ENCODE measurements at places on chromosomes 7 and 10. TPM values are rescaled to one million over a fixed set of nuclear protein-coding genes. Genes with fewer than 3 reads are reported as not detected.
A peak's percentile ranks its signal among the peaks of the same experiment; 100 is the strongest.

Gene ST8SIA6
- total RNA-seq, result 11.0 TPM

Gene CPA2
- not detected for total RNA-seq

Gene HOXA6
- not detected for total RNA-seq

Gene PRLHR
- total RNA-seq, result not detected

Gene CDH23
- 4.4 TPM for total RNA-seq

Gene TRPV5
- not detected for total RNA-seq

Gene ARL4A
- total RNA-seq, result 25.0 TPM

Gene OPTN
- total RNA-seq, result 82.7 TPM

DNA sequence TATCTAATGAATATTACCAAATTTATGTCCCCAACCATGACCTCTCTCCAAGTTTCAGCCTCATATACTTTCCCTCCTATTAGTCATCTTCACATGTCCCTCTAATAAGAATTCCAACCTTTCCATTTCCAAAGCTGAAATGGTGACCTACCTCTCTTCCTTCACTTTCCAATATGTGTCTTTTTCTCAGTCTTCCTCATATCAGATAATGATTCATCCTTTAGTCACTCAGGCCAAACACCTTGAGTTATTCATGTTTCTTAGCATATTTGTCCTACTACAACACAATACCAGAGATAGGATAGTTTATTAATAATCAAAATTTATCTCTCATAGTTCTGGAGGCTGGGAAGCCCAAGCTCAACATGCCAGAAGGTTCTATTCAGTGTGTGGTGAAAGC lies 318.5 kb upstream of the ZWINT start:
- no peaks in the 10 kb centered on the region for H3K36me3 ChIP-seq
- no peaks in the 10 kb centered on the region for H3K4me1 ChIP-seq
- DNase-seq, result no peak
- no peak overlapping the region for H3K27ac ChIP-seq
- H3K4me3 ChIP-seq, result no peak overlapping the region

- H3K4me1 ChIP-seq, result no peaks in the 10 kb centered on the region
- no peak overlapping the region for H3K4me3 ChIP-seq
- H3K27ac ChIP-seq, result no peak overlapping the region
- peak; percentile 49 for DNase-seq
- no peaks in the 10 kb centered on the region for H3K27me3 ChIP-seq
Measured at GRCh38 chr10:1410469-1411395, 326.6 kb downstream of the ADARB2 start.

DNA sequence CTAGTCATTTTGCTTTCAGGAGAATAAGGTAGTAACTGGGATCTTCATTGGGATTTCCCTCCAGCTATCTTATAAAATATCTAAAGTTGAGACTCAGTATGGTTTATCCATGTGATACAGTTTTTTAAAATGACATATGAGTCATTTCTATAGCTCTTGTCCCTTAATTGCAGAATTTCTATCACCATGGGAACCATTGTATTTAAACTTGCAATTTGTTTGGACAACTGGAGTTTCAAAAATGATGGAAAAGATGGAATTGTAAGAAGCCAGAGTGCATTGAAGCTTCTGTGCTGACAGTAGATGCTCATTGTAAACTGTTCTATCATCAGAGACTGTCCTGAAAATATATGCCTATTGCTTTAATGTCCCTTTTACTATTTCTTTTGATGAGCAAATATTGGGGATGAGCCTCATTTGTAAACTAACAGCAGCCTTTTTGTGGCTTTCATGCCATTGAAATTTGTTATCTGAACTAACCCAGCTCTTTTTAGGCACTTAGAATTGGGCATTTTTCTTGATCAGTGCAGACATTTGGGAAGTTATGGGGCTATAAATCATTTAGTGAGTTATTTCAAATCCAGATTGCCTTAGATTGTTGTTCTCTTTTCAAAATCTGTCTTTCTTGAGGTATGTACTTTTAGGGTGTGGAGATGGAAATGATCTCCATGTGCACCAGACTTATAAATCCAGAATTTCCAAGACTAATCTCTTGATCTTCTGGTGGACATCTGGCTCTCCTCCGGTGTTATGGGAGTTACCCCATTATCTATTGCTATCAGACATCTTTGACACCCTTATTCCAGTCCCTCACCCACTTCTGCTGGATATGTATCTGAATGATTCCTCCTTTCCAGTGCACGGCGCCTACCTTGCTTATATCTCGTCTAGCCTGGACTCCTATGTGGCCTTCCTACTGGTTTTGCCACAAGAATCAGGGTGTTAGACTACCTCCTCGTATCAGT lies 159.0 kb downstream of the SND1 start:
- no peaks in the 10 kb centered on the region for H3K27me3 ChIP-seq
- no peak overlapping the region for H3K4me3 ChIP-seq
- no peak for DNase-seq
- H3K4me1 ChIP-seq, result no peaks in the 10 kb centered on the region
- no peak overlapping the region for H3K27ac ChIP-seq

DNA sequence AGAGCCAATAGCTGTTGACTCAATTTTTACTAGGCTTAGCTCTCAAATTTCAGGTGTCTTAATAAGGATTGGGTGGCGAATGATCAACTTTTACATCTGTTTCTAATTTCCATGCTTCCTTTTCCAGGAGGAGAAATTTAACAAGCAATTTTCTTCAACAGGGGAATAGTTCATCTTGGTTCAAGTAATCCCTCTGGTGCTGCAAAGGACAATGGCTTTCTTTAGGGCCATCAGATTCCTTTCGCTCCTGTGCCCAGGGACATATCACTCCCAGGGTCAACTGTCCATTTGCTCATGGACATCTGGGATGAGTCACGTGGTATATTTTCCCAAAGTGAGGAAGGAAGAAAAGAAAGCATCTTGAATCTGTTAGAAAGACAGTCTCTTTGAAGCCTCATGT lies 313.3 kb downstream of the FRMD4A start:
- H3K27me3 ChIP-seq, result no peaks in the 10 kb centered on the region
- DNase-seq, result no peak
- H3K36me3 ChIP-seq, result no peaks in the 10 kb centered on the region
- H3K27ac ChIP-seq, result no peak overlapping the region

GRCh38 chr7:2030475-2031450 lies 202.0 kb downstream of the MAD1L1 start:
- DNase-seq, result no peak
- no peaks in the 10 kb centered on the region for H3K36me3 ChIP-seq
- no peaks in the 10 kb centered on the region for H3K27me3 ChIP-seq
- no peak overlapping the region for H3K27ac ChIP-seq
- H3K4me3 ChIP-seq, result no peak overlapping the region

DNA sequence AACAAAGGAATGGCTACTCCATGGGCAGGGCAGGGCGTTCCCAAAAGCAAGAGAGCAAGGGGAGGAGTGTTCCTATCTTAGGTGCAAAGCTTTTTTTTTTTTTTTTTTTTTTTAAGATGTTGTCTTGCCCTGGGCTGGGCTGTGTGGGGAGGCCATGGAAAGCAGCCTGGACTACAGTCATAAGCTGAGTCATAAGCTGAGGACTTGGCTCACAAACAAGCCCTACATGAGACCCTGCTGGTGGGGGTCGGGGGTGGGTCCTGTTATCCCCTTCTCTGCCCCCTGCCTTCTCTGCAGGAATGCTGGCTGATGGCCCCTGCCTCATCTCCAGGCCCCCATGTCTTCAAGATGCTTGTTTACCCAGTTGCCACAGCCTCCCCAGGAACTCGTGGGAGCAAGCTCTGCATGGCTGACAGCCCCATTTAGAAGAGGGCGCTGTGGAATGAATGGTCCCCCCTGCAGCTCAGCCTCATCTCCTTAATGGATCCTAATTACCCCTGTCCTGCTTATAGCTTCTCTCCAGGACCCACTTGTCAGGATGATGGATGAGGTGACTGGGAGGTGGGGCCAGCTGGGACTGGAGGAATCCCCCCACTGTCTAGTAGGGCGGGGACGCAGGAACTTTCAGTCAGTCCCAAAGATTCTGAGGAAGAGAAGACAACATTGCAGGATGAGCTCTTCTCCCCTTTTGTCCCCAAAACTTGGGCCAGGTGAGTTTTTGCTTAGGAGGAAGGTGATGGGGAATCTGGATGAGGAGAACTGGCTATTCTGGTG lies 340.8 kb upstream of the PODXL start:
- no peaks in the 10 kb centered on the region for H3K4me1 ChIP-seq
- H3K27ac ChIP-seq, result no peak overlapping the region
- no peaks in the 10 kb centered on the region for H3K36me3 ChIP-seq
- H3K4me3 ChIP-seq, result no peak overlapping the region

GRCh38 chr10:133117688-133118071 lies 30.0 kb downstream of the ADGRA1 start:
- H3K36me3 ChIP-seq, result no peaks in the 10 kb centered on the region
- no peak overlapping the region for H3K4me3 ChIP-seq
- H3K27ac ChIP-seq, result no peak overlapping the region
- H3K27me3 ChIP-seq, result no peaks in the 10 kb centered on the region
- no peaks in the 10 kb centered on the region for H3K4me1 ChIP-seq

GRCh38 chr7:44477938-44478337 lies 12.5 kb downstream of the NUDCD3 start:
- no peaks in the 10 kb centered on the region for H3K27me3 ChIP-seq
- peaks cover 30% of the 10 kb centered on the region for H3K4me1 ChIP-seq
- peaks cover 40% of the 10 kb centered on the region for H3K36me3 ChIP-seq
- no peak overlapping the region for H3K4me3 ChIP-seq
- no peak for DNase-seq

GRCh38 chr7:26199301-26200037 lies 1.1 kb downstream of the HNRNPA2B1 start:
- H3K4me1 ChIP-seq, result peaks cover 54% of the 10 kb centered on the region
- DNase-seq, result no peak
- H3K4me3 ChIP-seq, result peak overlapping the region; percentile 98
- peaks cover 34% of the 10 kb centered on the region for H3K36me3 ChIP-seq
- no peaks in the 10 kb centered on the region for H3K27me3 ChIP-seq

DNA sequence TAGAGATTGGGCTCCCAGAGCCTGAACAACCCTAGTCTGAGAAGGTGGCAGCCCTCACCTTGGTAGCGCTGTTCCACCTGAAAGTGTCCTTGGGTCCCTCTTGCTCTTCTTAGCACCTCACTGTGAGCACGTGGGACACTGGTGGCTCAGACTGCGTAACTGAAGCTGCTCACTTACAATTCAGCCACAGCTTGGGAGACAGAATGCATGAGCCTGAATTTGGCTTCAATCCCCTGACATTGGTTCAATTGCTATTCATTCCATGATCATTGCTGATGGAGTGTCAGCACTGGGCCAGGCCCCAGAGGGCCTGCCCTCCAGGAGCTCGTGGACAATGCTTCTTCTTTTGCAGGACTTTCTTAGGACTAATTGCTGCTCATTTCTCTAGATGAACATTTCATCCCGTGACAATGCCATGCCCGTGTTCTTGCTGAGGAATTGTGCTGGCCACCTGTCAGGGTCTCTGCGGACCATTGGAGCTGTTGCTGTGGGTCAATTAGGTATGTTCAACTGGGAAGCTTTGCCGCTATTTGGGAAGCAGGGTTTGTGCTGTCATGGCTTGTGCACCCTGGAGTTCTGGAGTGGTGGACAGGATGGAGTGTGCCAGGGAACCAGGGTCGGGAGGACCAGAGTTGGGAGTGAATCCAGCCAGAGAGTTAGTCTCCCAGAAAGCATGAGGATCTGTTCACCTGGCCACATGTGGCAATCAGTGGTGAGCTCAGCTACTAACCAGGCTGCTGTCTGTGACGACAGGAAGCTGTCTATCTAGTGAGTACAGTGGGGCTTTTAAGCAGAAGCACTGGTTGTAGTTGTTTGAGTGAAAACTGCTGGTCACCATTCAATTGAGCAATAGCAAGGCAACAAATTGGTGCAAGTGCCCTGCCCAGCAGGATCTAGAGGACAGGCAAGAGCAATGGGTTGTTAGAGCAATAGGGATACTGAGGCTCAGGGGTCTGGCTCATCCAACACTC lies 105.1 kb downstream of the WDFY4 start:
- no peak overlapping the region for H3K27ac ChIP-seq
- H3K4me3 ChIP-seq, result no peak overlapping the region
- DNase-seq, result no peak
- H3K36me3 ChIP-seq, result no peaks in the 10 kb centered on the region
- H3K27me3 ChIP-seq, result no peaks in the 10 kb centered on the region

- no peak overlapping the region for H3K27ac ChIP-seq
- no peaks in the 10 kb centered on the region for H3K27me3 ChIP-seq
- no peak for DNase-seq
- no peaks in the 10 kb centered on the region for H3K36me3 ChIP-seq
Measured at GRCh38 chr7:41584746-41585145, 118.1 kb downstream of the INHBA start.

DNA sequence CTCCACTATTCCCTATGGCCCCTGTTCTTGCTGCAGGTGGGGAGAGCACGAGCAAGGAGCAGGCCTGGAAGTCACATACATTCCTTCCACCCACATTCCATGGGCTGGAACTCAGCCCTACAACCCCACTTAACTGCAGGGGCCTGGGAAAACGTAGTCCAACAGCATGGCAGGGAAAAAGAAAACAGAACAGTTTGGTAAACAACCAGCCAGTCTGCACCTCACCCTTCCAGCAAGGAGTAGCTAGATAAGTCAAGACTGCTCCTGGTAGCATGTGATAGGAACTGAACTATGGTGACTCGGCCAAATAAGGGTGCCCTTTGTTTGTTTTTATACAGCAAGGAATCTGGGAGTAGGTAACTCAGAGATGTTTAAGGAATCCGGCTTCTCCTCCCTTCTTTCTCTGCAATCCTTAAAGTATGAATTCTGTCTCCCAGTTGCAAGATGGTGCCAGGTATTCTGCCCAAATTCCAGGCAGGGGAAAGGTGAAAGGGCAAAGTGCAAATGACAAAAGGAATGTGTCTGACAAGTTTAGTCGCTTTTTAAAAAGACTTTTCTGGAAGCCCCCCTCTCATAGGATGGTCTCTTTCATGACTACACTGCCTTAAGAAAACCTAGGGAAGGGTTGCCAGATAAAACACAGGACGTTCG lies 311.7 kb upstream of the NEBL start:
- peaks cover under 1% of the 10 kb centered on the region for H3K4me1 ChIP-seq
- DNase-seq, result no peak
- H3K27me3 ChIP-seq, result no peaks in the 10 kb centered on the region
- no peaks in the 10 kb centered on the region for H3K36me3 ChIP-seq

Data from right atrium auricular region (tissue), 2 donors.